ENCODE measurements at places on chromosomes 7 and 10.

DNA sequence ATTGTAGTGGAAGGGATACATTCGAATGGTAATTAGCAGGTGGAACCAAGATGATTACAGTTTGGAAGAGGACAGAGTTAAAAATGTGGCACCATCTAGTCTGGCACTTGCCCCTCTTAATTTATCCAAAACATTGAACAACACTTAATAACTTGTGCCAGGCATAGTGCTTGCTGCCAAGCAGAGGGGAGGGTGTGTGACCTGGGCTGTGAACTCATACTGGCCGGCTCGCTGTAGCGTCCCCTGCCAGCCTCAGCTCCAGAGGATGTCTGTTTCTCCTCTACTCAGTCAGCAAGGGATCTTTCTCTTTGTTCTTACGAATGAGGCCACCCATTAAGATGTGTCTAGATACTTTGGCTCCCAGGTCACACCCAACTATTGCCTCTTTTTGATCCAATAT, 179.4 kb upstream of the INHBA start:
- DNase-seq: no peak

GRCh38 chr10:75623310-75624093, 192.1 kb downstream of the LRMDA start:
- no peak for DNase-seq

- no peak for DNase-seq
Observed at GRCh38 chr7:12685550-12685949, 1.9 kb upstream of the ARL4A start.

DNA sequence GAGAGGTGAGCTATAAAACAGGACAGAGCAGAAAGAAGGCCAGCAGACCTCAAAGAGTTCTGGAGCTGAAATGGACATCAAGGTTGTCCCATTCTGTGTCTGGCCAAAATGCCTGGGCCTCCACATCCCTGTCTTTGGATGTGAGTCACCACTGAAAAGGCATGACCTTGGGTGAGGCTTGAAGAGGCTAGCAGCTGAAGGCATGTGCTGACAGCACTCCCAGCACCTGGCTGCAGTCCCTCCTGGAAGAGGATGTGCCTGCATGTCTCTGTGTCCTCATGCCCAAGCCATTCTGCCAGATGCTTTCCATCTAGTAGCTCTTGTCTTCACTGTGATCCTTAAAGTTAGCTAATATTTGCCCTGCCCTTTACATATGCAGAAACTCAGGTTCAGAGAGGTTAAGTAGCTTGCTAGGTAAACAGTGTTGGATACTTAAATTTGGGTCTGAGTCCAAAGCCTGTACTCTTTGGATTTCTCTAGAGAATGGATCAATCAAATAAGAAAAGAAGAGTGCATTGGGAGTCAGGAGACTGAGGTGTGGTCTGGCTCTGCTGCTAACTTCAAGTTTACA, 35.8 kb downstream of the HECW1 start:
- DNase-seq: no peak

- no peak for DNase-seq
Observed at GRCh38 chr10:72503694-72504438, 122.0 kb downstream of the MICU1 start.

- DNase-seq: no peak
Observed at GRCh38 chr10:33145451-33146188, 187.6 kb upstream of the ITGB1 start.

DNA sequence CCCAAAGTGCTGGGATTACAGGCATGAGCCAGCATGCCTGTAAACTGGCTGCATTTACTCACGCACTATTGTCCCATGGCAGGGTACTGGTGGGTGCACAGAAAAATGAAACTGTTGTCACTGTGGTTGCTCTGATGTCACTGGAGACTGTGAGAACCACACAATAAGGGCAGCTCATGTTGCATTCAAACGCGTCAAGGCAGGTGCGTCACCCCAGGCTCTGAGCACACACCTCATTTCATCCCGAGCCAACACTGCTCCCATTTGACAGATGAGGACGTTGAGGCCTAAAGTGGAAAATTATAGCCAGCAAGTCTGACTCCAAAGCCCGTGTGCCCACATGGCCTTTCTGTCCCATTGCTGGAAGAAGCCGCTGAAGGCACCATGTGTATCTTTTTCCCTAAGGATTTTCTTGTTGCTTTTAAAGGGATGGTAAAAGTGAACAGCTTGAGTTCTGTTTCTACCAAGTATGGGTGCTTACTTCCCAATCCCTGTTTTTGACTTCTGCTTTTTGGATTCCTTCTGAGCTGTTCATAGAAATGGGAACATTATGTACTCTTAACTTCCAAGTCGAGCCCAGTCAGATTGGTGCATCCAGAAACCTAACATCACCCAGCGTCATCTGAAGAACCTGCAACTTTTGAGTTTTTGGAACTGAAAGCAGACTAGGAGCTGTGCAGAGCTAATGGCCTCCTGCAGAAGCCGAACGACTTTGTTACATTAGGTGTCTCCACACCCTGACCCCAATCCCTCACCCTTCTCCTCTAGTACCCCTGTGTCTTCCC, 60.1 kb upstream of the CARD11 start:
- DNase-seq: no peak

GRCh38 chr7:2924866-2925840, 81.0 kb upstream of the GNA12 start:
- DNase-seq: no peak

GRCh38 chr7:36871863-36872262, 147.6 kb upstream of the AOAH start:
- DNase-seq: no peak

DNA sequence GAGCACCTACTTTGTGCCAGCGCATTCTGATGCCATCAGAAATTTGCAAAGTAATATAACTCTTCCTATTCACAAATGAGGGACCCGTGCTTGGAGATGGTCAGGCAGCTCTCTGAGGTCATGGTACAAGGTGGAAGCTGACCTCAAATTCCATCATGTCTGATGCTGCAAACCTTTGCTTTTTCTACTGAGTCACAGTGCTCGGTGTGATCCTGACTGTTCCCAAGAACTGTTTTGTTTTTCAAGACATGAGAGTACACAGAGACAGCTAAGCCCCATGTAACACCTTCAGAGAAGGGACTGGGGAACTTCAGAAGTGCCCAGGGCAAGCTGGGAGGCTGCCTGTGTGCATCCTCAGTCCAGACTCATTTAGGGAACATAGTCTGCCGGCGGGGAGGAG, 111.3 kb downstream of the FRMD4A start:
- no peak for DNase-seq

Data from activated gamma-delta T cell (primary cell).